ENCODE measurements at places on chromosomes 3 and 15.

- no peak for DNase-seq
Observed at GRCh38 chr15:101018450-101018849, 99.3 kb downstream of the LRRK1 start.

DNA sequence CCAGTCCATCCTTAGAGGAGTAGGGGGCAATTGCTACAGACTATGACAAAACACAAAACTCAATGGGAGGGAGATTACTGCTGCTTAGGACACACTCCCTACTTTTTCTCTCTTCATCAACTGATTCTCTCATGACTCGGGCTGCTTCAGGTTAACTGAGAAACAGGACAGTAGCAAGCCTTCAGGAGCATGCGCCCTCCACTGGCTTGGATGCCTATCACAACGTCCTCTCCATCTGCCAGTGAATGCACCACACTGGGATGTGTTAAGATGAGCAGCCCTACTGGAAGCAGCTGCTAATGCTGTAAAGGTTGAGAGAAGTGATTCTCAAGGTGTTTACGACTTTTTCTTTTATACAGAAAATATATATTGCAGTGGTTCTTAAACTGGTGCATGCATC is 542.3 kb downstream of the EDEM1 start:
- DNase-seq: no peak

- DNase-seq: no peak
Observed at GRCh38 chr15:100394736-100395440, 53.1 kb upstream of the ADAMTS17 start.

DNA sequence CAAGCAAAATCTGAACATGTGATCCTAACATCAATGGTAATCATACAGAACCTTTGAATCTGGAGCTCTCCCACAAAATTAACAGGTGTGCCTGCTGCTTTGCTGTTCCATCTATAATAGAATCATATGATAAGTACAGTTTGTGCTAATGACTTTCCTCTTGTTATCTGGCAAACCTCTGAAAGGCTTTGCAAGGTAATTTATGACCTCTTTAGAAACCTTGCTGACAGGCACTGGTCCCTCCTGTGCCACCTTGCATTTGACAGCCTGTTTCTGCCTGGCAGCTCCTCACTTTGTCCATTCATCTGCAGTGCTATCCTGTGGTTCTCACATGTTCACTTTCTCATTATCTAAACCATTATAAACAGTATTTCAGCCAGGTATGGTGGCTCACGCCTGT is 10.2 kb upstream of the HTR3C start:
- DNase-seq: no peak

DNA sequence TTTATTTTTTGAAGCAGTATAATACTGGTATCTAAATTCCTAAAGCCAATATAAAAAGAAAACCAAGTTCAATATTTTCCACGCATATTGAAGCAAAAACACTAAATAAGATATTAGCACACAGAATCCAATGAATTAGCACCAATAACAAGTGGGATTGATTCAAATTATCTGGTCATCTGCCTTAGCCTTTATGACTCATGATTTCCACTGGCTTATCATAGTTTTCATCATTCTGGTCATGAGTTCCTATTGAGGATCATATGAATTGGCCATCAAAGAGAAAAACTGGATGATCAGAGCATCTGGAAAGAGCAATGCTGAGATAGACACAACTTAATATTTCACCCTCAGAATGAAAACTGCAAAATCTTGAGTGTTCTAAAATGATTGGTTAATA is 809.9 kb downstream of the MCTP2 start:
- no peak for DNase-seq

- no peak for DNase-seq
Observed at GRCh38 chr15:41337631-41338522, 5.2 kb downstream of the NUSAP1 start.

DNA sequence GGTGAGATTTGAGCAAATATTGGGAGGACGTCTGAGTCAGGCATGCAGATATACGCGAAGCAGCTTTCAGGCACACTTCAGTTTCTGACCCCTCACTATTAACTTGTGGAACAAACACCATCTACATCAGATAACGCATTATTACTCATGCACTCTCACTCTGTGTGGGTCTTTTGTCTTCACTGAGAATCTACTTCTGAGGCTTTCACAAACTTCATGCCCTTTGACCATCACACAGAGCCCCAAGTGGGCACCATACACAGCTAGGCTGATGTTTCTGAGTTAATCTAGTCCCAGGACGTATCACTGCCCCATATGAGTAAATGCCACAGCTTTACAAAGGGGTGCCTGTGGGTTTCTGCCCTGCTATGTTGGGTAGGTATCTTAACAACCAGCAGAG is 39.6 kb upstream of the IP6K2 start:
- DNase-seq: no peak

- no peak for DNase-seq
Observed at GRCh38 chr3:45715945-45716344, 26.7 kb downstream of the SACM1L start.

- DNase-seq: no peak
Observed at GRCh38 chr3:151935446-151935845, 62.0 kb downstream of the SUCNR1 start.

GRCh38 chr3:113575206-113575605 is 42.9 kb downstream of the SIDT1 start:
- no peak for DNase-seq

- DNase-seq: no peak
Observed at GRCh38 chr15:95295363-95295762, 1035.1 kb upstream of the NR2F2 start.

DNA sequence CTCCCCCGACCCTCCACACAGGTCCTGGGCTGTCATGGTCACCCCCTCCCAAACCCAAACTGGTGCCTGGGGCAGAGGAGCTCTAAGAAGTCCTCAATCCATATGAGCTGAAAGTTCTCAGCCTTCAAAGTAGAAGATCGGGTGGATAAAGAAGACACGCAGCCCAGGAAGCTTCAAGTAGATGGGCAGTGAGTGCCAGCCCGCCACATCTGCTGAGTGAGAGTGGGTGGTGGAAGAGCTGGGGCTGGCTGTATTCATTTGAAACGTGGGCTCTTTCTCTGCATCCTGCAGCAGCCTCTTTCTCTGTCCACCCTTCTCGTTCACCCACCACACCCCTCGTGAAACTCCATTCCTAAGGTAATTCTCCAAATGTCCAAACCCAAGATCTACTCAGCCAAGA is 363.8 kb upstream of the ICE2 start:
- DNase-seq: no peak

GRCh38 chr3:189699885-189700284 is 68.7 kb downstream of the TP63 start:
- DNase-seq: no peak
